ENCODE measurements at places on chromosomes 3 and 15.

GRCh38 chr15:62325597-62325996 is 160.5 kb upstream of the C2CD4B start:
- no peak for DNase-seq

- no peak for DNase-seq
Measured at GRCh38 chr15:38576261-38576660, 11.6 kb upstream of the RASGRP1 start.

DNA sequence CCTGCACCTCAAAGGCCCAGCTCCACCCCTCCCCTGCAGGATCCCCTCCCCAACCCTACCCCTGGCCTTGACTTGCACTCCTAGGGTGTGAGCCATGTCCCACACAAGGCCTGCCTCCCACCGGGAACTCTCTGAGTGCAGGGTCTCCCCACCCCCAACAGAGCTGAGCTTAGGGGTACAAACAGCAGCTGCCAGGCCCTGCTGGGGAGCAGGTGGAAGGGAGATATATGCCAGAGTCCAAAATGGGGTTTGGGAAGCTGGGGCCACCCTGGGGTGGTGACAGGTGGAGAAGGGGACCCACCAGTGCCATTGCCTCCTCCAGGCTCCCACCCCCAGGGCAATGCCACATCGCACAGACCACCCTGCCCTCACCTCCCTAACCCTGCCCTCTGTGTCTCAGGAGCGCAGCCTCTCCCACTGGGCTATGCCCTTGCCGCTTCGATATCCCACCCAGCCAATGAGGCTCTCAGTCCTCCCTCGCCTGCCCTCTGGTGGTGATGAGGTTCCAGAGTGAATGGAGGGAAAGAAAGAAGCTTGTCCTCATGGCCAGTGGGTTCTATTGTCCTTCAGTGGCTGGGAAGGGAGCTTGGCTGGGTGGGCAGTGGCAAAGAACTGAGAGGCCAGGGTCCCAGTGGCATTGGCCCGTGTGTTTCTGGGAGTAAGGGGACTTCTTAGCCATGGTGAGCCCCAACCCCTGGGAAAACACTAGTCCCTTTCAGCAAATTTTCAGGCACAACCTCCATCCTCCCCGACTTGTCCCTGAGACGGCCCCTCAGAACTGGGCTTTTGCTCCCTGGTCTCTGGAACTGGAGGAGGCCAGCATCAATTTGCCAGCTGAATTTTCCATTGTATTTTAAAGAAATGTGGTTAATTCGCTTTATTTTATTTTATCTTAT is 46.8 kb downstream of the CYP11A1 start:
- DNase-seq: peak; percentile 26

DNA sequence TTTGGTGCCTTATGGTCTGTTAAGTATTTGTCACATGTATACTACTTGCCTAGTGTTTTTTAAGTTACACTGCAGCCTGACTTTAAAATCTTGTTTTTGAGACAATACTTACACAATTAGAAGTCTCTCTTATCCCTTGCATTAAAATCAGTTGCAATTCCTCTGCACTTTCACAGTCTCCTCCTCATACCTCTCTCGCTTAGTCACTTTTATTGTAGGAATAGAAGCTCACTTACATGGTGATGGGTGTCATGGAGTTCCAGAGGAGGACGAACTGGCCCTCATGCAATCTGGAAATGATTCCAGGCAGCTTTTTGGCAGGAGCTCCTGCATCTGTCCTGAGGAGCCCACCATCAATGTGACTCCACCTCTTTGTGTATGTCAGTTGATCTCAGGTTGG is 238.4 kb upstream of the TBC1D5 start:
- no peak for DNase-seq

DNA sequence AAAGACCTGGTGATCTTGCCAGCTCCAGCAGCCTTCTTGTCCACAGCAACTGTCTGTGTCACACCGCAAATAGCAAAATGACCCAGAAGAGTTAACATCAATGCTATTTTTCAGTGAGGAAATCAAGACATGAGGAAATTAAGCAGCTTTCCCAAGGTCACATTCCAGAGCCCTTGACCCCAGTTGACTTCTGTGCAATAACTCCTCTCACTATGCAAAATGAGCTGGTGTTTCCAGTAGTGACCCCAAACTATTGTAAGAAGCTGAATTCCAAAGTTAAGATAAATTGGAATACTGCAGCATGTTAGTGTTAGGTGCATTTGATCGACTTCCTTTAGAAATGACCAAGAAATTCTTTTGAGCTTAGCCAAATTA is 172.8 kb upstream of the SNTN start:
- DNase-seq: no peak

- no peak for DNase-seq
Measured at GRCh38 chr3:195196266-195196665, 74.7 kb downstream of the XXYLT1 start.

DNA sequence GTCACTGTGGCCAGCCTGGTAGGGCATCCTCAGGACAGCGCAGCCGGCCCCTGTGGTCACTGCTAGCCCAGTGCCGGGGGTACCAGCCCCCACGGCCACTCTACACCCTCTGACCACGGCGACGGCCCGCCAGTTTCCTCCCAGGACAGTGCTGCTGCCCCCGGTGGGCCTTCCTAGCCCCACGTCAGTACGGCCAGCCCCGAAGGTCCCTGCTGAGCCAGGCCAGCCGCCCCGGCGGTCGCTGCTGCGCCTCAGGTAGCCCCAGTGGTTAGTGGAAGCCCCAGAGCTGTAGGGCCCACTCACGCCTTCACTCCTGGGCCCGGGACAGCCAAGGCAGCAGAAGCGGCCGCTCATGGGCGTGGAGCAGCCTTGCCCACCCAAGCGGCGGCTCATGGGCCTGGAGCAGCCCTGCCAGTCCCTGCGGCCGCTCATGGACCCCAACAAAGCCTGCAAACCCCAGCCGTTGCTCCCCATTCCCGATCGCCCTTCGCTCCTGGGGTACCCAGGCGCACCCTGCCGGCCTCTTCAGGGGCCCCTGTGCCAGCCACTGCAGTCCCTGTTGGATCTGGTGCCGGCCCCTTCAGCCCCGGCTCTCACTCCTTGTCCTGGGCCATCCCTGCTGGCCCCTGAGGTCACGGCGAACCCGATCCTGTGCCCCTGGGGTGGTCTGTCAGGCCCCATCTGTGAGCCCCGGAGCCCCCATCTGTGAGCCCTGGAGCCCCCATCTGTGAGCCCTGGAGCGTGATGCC is 9.5 kb upstream of the ROPN1B start:
- DNase-seq: no peak

GRCh38 chr15:68548364-68548763 is 30.4 kb upstream of the CORO2B start:
- DNase-seq: no peak

GRCh38 chr3:156416846-156417558 is 137.9 kb downstream of the SSR3 start:
- DNase-seq: no peak

DNA sequence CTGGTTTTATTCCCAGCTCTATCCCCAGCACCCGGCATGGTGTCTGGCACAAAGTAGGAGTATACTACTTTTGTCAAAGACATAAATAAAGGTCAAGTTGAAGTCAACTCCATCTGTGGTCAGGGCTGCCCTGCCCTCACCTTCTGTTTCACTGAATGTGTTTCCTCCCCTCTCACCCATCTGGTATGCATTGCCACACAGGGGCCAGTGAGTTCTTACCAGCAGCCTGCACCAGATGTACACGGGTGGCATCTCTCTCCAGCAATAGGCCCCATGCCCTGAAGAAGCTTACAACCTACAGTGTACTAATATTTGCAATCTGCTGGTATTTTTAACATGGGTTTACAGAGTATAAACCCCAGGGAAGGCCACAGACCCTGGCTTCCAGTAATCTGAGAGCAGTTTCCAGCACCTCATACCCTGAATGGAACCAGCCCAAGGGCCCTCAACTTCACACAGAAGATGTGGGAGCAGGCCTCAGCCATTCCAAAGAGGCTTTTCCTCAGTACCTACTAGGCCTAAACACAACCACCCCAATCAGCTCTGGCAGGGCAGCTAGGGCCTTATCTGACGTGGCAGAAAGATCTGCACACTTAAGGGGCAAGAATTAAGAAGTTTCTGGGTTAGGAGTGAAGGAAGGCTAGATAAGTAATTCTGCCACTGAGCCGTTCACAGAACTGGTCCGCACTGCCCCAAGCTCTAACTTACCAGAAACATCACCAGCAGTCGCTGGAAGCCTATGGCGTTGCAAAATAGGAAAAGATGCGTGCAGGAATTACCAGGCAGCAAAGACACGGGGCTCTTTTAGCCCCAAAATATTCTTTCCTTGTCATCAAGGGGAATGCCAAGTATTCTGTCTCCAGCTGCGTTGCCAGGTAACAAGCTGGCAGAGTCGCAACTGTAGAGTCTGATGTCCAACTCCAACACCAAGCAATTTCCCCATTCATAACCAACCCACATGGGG is 2.1 kb downstream of the IDH2 start:
- no peak for DNase-seq

- no peak for DNase-seq
Measured at GRCh38 chr3:61679026-61679425, 117.7 kb downstream of the PTPRG start.

GRCh38 chr15:45095661-45096060 is 18.3 kb downstream of the DUOX2 start:
- no peak for DNase-seq

DNA sequence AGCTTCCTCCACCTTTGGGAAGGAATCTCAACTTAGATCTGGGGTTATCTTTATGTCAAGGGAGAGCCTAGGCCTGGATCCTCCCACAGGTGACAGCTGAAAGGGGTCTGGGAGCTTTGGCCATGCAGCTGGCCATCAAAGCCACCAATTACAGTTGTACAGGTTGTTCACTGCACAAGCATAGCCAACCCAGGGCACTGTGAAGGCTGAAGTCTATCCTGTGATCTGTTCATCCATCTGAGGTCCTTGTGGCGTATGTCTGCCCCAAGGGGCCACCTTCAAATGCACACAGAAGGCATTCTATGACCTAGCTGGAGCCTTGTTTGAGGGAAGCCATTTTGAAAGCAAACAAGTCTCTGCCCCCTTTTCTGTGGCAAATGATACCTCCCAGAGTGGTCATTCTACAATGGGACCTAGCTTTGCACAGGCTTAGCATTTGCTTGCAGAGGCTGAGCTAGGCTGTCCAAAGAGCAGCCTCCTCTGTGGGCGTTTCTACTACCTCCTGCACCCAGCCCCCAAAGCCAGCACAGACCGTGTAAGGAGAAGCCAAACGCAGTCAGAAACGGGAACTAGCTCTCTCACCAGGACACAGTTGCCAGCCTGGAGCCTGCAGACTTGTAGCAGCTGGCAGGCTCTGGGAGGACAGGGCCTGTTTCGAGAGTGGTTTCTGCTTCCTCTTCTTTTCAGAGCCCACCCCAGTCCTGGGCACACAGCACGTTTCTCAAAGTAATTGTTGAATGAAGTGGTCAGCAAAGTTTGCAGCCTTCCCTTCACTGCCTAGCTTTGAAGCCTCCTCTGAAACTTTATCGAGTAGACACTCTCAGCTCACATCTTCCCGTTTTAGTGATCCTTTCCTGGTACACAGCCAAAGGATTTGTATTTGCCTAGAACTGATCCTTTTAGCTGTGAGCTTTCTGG is 157.3 kb upstream of the SMAD3 start:
- DNase-seq: no peak

DNA sequence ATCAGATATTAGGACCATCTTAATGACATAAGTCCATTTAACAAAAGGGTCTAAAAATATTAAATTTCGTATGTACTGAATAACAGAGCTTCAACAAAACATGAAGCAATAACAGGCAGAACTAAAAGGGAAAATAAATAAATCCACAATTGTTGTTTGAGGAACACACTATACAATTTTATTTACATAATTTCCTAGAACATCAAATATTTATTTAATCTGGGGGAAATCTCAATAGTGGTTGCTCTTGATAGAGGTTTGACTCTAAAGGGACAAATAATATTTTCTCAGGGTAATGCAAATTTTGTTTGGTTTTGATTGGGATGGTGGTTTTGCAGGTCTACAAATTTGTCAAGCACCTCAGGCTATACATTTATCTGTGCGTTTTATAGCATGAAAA is 90.3 kb downstream of the BCHE start:
- no peak for DNase-seq

- no peak for DNase-seq
Measured at GRCh38 chr3:14256561-14257342, 78.1 kb downstream of the LSM3 start.

- no peak for DNase-seq
Measured at GRCh38 chr3:14405360-14406238, 3.2 kb downstream of the SLC6A6 start.

- no peak for DNase-seq
Measured at GRCh38 chr3:29279286-29279685, 1.6 kb upstream of the RBMS3 start.

GRCh38 chr3:16309558-16309957 is 44.5 kb downstream of the OXNAD1 start:
- DNase-seq: peak; percentile 55

Data from stimulated activated naive CD8-positive, alpha-beta T cell treated with anti-CD3 and anti-CD28 coated beads, Interleukin-15, amount 100 ng/mL, for 72 hours (primary cell).